IMR-90 (cell line): ENCODE measurements at places on chromosomes 3 and 15. TPM values are rescaled to one million over a fixed set of nuclear protein-coding genes. Genes with fewer than 3 reads are reported as not detected.
A peak's percentile ranks its signal among the peaks of the same experiment; 100 is the strongest.

- no peak for DNase-seq
Measured at GRCh38 chr3:128021768-128022372, 30.4 kb upstream of the SEC61A1 start.

DNA sequence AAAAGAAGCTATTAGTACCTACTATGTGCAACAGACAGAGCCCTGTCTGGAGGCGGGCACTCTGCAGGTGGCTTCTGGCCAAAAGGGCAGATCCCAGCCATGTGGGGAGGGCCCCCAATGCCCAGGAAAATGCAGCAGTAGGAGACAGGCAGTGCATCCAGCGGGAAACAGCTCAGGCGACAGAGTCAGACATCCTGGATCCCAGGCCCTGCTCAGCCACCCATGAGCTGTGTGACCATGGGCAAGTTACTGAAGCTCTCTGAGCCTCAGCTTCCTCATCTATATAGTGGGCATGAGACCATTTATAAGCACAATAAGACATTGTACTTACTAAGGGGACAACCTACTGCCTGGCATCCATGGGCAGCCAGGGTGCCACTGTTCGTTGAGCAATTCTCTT lies 25.8 kb downstream of the NUP210 start:
- no peak for DNase-seq

DNA sequence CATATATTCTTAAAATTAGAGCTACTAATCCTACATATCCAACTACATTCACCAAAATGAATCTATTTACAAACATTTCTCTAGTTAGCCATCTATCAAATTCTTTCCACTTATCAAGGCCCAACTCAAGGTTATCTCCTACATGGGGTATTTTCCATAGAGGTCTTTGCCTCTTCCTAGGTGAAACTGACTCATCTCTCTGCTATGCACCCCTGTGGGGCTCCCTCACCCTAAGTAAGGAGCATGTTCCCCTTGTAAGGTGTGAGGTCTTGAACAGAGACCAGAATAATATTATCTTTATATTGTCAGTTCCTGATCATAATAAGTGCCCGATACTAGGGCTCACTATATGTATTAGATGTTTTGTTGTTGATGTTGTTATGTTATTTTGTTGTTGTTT lies 74.6 kb upstream of the TSC22D2 start:
- DNase-seq = no peak

DNA sequence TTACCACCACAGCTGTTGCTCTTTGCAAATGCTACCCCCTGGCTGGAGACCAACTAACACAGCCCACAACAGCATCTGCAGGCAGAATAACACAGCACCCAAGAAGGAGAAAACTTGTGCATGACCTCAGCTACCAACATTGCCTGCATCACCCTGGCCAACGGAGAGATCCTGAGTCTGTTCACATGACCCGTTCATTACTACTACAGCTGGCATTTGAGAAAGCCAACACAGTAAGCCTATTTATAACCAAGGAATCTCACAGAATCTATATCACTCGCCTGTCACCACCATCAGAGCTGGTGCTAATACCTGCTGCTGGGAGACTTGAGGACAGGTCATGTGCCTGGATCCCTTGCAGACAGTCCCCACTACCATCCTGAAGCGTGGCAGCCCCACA lies 215.2 kb downstream of the POLQ start:
- DNase-seq = no peak

- no peak for DNase-seq
Measured at GRCh38 chr15:77470235-77470634, 49.5 kb downstream of the HMG20A start.

- DNase-seq = no peak
Measured at GRCh38 chr15:46996359-46996758, 720.9 kb upstream of the SEMA6D start.

- DNase-seq = no peak
Measured at GRCh38 chr15:82103468-82103867, 57.6 kb upstream of the MEX3B start.

GRCh38 chr3:155271343-155271613 lies 22.2 kb downstream of the STRIT1 start:
- no peak for DNase-seq

DNA sequence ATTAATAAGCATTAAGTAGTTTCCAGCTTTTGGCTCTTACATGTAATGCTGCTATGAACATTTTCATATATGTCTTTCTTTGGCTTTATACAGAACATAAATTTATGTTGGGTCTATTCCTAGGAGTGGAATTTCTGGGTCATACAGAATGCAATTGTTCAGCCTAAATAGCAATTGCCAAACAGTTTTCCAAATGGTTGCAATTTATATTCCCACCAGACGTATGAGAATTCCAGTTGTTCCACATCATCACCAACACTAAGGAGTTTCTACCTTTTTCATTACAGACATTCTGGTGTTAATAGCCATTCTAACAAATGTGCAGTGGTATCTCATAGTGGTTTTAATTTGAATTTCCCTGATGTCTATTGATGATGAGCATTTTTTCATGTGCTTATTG lies 160.1 kb upstream of the TMC3 start:
- DNase-seq = no peak

DNA sequence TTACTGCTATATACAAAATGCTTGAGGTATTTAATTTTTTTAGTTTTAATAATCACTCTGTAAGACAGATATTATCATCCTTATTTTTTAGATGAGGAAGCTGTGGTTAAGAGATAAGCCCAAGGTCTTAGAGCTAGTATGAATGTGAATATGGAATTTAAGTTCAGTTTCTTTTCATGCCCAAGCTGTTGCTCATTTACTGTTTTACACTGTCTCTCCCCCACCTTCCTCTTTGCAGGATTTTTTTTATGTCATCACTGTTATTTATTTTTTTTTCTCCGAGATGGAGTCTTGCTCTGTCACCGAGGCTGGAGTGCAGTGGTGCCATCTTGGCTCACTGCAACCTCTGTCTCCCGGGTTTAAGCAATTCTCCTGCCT lies 22.5 kb downstream of the MAP2K5 start:
- peak; percentile 22 for DNase-seq

- DNase-seq = no peak
Measured at GRCh38 chr3:118863731-118864322, 170.8 kb downstream of the IGSF11 start.

DNA sequence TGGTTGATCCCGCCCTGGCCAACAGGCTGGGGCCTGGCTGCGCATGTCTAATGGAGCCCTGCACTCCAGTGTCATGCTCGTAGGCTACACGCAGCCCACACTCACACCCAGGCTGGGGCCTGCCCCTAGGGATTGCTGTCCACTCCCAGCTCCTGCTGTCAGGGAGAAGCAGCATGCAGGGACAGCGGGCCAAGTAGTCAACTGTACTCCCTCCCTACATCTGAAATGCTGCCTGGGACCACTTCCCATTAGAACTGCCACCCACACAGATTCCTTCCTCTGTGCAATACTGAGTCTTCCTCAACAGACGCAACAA lies 16.1 kb downstream of the ALS2CL start:
- peak; percentile 27 for DNase-seq

GRCh38 chr15:47718497-47719437 lies 1.5 kb downstream of the SEMA6D start:
- peak; percentile 54 for DNase-seq

GRCh38 chr15:72774696-72775383 lies 8.7 kb downstream of the ADPGK start:
- DNase-seq = no peak

DNA sequence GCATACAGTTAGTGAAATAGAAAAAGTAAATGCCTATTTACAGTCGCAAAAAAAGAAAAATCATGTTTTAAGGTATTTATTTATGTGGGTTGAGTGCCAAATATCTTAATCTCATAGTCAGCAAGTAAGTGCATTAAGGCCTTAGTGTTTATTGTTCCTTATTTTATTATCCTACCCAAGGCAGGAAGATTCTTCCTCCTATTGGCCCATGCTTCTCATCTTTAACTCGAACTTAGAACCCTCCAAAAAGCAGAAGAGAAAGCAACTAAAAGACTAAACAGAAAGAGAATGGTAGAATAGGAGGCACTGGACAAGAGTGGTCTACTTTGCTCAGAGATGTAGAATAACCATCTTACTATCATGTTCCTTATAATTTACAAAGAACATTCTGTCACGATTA lies 7.5 kb downstream of the RFX7 start:
- DNase-seq = peak; percentile 44

GRCh38 chr15:77667338-77668234 lies 34.9 kb upstream of the LINGO1 start:
- DNase-seq = no peak

The LRRC31 gene
- total RNA-seq = not detected in 2 replicates

The EFCAB12 gene
- total RNA-seq = under 0.01 TPM in 2 replicates

The LINGO1 gene
- total RNA-seq = not detected in 2 replicates

The GRAMD1C gene
- 5.0 and 9.4 TPM in 2 replicates for total RNA-seq

The CHSY1 gene
- 53.2 and 55.3 TPM in 2 replicates for total RNA-seq
